ENCODE measurements at places on chromosomes 3 and 15. TPM values are rescaled to one million over a fixed set of nuclear protein-coding genes. Genes with fewer than 3 reads are reported as not detected.

DNA sequence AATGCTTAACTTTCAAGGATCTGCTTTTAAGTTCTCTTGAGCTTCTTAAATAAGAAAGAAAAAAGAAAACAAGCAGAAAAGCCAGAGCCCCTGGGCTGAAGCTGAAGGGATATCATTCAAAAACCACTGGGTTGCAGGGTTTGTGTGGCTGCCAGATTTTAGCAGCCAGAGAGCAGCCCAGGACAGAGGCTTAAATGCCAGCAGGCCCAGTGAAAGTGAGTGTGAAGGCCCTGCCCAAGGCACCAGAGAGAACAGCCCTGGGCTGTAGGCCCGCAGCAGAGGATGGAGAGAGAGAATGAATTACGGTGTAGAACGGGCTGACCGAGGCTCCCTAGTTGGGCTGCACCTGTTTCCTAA is 106.3 kb upstream of the BOC start:
- no peak overlapping the region for H3K4me3 ChIP-seq
- peaks cover 4% of the 10 kb centered on the region for H3K27me3 ChIP-seq
- H3K27ac ChIP-seq: no peak overlapping the region
- H3K4me1 ChIP-seq: no peaks in the 10 kb centered on the region
- H3K36me3 ChIP-seq: no peaks in the 10 kb centered on the region

DNA sequence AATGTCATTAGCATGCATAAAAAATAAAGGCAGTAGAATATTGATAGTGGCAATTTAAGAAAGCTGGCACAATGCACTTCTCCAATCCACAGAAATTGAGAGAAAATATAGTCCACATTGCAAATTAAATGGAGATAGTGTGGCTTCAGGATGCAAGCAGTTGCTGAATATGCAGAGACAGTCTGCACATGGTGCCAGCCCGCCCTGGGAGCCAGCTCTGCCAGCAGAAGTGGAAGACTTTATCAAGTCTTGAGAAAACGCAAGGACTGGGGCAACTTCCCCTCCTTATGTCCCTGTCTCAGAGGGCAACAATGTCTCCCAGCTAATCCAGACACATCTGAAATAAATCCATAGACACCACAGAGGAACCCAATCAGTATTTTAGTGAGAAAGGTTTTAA is 57.2 kb downstream of the MB21D2 start:
- no peak for DNase-seq
- H3K4me3 ChIP-seq: no peak overlapping the region
- no peaks in the 10 kb centered on the region for H3K27me3 ChIP-seq
- no peaks in the 10 kb centered on the region for H3K36me3 ChIP-seq

GRCh38 chr15:38164061-38164460 is 88.6 kb upstream of the SPRED1 start:
- H3K36me3 ChIP-seq: no peaks in the 10 kb centered on the region
- H3K27me3 ChIP-seq: no peaks in the 10 kb centered on the region
- peak; percentile 26 for DNase-seq
- H3K4me1 ChIP-seq: no peaks in the 10 kb centered on the region
- no peak overlapping the region for H3K4me3 ChIP-seq
- no peak overlapping the region for H3K27ac ChIP-seq

SLC51B gene
- not detected for total RNA-seq

All from osteoblast (primary cell).